ENCODE measurements at places on chromosomes 13 and 19. TPM values are rescaled to one million over a fixed set of nuclear protein-coding genes. Genes with fewer than 3 reads are reported as not detected.

The OR10H1 gene
- total RNA-seq: not detected

The CABP5 gene
- total RNA-seq: not detected

The PRMT1 gene
- total RNA-seq: 110 TPM

The PCDH20 gene
- 0.83 TPM for total RNA-seq

The ACTMAP gene
- total RNA-seq: 5.2 TPM

The GNG8 gene
- not detected for total RNA-seq

The BST2 gene
- 46.5 TPM for total RNA-seq

The MEX3D gene
- total RNA-seq: 8.0 TPM

The SLITRK6 gene
- total RNA-seq: 0.83 TPM

Data from Right ventricle myocardium superior (tissue), 1 donor.